ENCODE measurements at places on chromosomes 3 and 15.

GRCh38 chr15:57286446-57287122, 89.7 kb upstream of the CGNL1 start:
- DNase-seq: no peak

DNA sequence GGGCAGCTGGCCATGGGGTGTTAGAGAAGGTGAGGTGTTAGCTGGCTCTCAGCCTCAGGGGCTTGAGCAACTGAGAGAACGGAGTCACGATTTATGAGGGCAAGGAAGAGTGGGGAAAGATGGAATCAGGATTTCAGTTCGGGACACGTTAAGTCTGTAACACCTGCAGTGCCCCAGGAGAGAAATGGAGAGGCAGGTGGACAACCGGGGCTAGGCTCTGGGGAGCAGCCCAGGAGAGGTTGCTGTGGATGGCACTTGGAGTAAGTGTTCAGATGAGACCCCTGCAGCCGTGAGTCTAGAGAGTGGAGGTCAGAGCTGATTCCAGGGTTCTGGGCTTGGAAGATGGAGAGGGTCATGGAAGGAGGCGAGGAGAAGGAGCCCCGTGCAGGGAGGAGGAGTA, 237.9 kb downstream of the OCA2 start:
- DNase-seq: no peak

DNA sequence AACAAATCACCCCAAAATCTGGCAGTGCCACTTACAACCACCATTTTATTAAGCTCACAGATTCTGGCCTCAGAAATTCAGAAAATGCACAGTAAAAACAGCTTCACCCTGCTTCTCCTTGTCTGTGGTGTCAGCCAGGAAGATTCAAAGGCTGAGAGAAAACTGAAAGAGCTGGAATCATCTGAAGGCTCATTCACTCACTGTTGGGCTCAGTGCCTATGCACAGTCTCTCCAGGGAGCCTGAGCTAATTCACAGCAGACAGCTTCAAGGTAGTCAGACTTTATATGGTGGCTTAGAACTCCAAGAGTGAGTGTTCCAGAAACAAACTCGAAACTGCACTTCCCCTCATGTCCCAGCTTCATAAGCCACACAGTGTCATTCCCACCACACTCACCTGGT, 16.5 kb upstream of the PLOD2 start:
- DNase-seq: no peak

GRCh38 chr3:61864886-61865285, 303.5 kb downstream of the PTPRG start:
- no peak for DNase-seq

DNA sequence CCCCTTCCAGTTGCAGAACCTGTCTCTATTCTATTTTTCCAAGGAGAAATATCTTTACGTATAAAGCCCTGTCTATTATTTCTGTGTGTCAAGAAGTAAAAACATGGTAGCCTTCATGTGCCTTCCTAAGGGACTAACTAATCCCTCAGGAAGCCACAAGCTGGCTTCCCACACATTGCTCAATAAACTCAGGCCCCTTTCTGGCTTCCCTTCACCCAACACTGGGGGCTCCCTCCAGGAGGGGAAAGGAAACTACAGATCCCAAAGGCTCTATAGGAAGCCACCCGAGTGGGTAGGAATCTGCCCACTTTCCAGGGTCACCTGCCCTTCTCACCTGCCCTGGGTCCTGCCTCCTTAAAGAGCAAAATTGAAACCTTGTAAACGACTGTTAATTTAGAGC, 4.6 kb downstream of the TLE3 start:
- DNase-seq: no peak

DNA sequence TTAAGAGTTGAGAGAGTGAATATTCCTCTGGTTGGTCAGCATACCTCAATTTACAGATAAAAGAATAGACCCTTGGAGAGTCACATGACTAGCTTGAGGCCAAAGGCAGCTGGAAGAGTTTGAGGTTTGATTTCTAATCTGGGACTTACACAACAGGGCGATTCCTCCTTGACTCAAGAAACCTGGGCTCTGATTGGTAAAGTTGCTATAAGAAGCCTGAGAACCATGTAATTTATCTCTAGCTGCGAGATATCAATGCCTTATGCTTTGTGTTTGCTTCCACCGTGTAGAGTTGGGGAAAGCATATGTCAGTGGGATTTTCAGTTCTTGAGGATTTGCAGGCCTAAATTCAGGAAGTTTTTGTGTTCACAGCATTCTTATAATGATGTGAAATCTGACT, 206.0 kb downstream of the KLHL25 start:
- DNase-seq: no peak
